Stimulated activated CD4-positive, alpha-beta T cell treated with anti-CD3 and anti-CD28 coated beads, Interleukin-1b, Interleukin-23, amount 100 ng/mL, for 1 hour (primary cell): ENCODE measurements at places on chromosomes 3 and 15.

DNA sequence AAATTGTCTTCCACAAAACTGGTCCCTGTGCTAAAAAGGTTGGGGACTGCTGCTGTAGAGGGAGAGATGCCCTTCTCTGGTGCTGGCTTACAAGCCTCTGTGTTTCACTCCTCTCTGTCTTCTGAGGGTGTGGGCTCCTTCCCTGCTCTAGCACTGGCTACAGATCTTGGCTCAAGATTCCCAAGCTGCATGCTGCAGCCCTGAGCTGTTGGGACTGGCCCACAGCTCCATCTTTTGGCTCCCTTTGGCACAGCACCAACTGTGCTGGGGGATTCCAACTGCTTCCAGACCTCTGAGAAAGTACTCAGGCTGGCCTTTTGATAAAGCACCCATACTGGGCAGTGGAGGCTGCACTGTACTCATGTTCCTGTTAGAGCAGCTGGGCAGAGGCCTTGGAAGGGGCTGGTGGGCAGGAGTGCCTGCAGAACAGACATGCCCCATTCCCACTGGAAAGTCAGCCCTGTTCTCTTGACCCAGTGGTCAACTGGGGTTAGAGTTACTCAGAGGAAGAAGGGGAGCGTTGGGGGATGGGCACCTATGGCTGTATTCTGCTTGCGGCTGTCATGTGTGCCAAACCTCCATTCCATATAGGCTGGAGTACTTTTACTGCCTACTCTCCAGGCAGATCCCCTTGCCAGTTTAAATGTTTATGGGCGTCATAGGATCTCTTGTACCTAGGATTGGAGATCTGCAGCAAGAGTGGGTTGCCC is 55.7 kb downstream of the GALK2 start:
- DNase-seq: no peak

DNA sequence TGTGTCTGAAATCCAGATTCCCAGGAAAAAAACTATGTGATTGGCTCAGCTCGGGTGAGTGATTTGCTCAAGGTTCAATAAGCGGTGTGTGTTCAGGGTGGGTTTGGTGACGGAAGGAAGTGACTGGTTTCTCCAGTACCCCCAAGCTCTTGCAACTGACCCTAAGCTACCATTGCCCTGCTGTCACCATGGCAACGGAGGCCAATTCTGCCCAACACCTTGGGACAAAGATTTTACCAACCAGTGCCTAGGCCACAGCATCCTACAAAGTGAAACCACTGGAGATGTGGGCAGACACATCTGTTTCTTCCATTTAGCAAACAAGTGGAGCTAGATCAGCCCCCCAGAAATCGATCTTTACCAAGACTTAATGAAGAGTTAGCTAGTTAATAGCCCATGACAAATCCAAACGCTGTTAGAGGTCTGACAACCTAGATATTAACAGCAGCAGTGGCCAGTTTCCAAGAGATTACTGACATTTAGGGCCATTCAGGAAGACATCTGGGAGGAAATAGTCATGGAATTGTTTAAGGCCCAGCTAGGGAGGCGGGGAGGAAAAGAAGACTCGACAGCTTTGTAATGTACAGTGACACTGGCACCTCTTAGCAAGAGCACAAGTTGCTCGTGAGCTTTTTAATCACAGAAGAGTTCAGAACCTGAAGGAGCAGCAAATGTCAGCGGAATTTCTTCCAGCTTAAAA is 195.9 kb downstream of the SLCO3A1 start:
- no peak for DNase-seq

- DNase-seq: no peak
Observed at GRCh38 chr15:75727031-75727531, 14.4 kb upstream of the CSPG4 start.

GRCh38 chr15:82805994-82806406 is at the start of gene FSD2:
Gene FSD2 (minus strand): TSS chr15:82806069. CDS start chr15:82787390, 18,679 bp downstream.
- no peak for DNase-seq

DNA sequence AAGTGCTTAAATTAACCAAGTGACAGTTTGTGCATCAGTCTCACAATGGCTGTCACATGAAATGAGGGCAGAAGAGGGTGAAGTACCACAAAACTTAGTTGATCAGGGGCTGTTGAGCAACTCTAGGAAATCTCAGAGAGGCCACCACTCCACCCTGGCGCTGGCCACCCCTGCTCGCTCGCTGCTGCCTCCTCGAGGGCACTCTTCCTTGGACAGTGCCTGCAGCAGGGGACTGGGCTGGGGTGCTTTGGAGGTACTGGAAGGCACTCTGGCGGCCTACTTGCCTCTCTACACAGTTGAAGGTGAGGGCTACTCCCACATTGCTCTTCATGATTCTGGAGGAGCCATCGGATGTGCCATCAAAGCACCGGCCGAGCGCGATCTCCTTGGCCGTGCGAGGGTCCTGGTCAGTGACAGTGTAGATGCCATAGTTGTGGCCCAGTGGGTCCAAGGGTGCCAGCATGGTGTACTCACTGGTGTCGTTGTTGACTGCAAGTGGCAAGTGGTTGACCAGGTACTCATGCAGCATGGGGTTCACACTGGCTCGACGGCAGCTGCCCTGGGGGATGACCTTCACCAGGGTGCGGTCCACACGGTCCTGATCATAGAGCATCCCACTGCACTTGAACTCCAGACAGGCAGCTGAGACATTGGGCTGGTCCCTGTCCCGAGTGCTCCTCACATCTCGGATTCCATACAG is 11.6 kb upstream of the CLPX start:
- DNase-seq: no peak

DNA sequence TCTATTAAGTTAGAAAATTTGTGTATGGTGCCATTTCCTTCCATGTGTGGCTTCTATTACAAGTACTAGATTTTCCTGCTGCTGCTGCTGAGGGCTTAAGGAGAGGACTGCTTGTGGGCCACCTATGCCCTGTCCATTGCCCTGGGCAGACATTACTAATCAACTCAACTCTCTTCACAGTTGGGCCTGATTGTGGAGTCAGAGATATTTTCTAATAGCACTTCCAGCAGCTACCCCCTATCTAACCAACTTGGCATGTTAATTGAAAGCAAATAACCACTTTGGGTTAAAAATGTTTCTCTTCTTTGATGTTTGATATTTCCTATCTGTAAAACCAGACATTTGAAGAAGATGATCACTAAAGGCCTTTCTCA is 242.0 kb downstream of the EDEM1 start:
- DNase-seq: no peak
